Type B pancreatic cell (in vitro differentiated cells): ENCODE measurements at places on chromosomes 6 and 20. TPM values are rescaled to one million over a fixed set of nuclear protein-coding genes. Genes with fewer than 3 reads are reported as not detected.

DNA sequence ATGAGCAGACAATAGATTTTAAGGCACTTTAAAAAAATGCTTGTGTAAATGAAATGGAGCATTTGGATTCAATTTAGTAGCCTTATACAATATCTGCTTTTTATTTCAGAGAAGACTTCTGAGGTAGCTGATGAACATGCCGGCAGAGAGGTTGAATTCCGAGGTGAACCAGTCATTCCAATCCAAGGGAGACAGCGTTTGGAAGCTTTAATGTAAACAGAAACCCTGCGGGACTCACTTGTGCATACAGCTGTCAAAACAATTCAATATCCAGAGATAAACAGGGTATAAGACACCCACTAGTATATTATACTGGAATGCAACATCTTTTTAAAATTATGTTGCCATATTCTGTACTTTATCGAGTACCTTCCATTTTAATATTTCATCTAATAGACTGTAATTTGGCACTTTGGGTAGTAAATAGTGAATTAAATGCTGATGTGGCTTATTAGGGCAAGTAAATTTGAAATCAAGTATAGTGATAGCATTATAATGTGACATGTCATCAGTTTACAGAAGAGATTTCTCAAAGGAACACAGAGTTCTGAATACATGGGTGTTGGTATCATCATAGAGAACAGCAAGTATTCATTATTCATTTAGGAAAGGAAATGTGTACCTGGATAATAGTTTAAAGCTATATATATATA is 347.7 kb downstream of the PRKN start:
- H3K36me3 ChIP-seq = no peaks in the 10 kb centered on the region
- H3K27ac ChIP-seq = no peak overlapping the region
- H3K27me3 ChIP-seq = no peaks in the 10 kb centered on the region
- no peak for DNase-seq
- no peaks in the 10 kb centered on the region for H3K4me1 ChIP-seq

DNA sequence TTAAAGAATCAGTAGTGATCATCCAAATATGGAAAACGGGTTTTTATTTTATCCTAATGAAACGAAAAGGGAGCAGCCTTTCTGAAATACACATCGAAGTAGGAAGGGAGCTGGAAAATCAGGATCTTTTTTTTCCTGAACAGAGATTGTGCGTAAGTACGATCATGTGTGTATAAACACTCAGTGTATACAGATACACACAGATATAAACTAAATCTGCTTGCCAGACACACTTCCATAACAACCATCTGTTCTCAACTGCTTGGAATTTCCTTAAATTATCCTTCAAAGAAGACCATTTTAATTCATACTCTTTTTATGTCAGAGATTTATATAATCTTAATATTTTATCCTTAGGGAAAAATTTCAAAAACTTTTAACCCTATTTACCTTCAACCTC is 110.7 kb downstream of the CHD6 start:
- H3K4me3 ChIP-seq = no peak overlapping the region
- no peak overlapping the region for H3K27ac ChIP-seq
- peaks cover 29% of the 10 kb centered on the region for H3K4me1 ChIP-seq
- DNase-seq = no peak
- no peaks in the 10 kb centered on the region for H3K27me3 ChIP-seq

GRCh38 chr6:134195164-134195906 is 122.6 kb downstream of the SGK1 start:
- H3K36me3 ChIP-seq = peaks cover 3% of the 10 kb centered on the region
- DNase-seq = no peak
- H3K4me3 ChIP-seq = no peak overlapping the region
- no peak overlapping the region for H3K27ac ChIP-seq

GRCh38 chr6:45727819-45728449 is 287.7 kb downstream of the CLIC5 start:
- H3K4me1 ChIP-seq = peaks cover 8% of the 10 kb centered on the region
- no peak overlapping the region for H3K27ac ChIP-seq
- no peak overlapping the region for H3K4me3 ChIP-seq
- peaks cover 11% of the 10 kb centered on the region for H3K27me3 ChIP-seq

DNA sequence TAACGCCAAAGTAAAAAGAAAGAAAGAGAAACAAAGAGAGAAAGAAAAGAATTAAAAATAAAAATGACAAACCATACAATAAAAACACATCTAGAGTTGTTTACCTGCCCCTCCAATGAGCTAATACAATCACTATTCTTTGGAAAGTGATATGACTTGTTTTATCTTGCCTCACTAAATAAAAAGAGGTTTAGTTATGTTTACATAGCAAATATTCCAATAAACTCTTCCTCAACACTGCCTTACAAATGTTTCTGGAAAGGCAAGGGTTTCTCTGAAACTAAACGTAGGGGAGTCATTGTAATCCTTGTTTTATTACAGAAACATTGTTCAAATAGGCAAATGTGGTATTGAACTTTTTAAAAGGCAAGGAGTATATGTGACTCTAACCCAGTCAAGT is 396.2 kb downstream of the EPM2A start:
- peaks cover 3% of the 10 kb centered on the region for H3K4me1 ChIP-seq
- peaks cover 6% of the 10 kb centered on the region for H3K27me3 ChIP-seq
- no peaks in the 10 kb centered on the region for H3K36me3 ChIP-seq
- H3K4me3 ChIP-seq = no peak overlapping the region
- DNase-seq = no peak
- H3K27ac ChIP-seq = no peak overlapping the region

- H3K27me3 ChIP-seq = no peaks in the 10 kb centered on the region
- peaks cover 33% of the 10 kb centered on the region for H3K4me1 ChIP-seq
- no peak overlapping the region for H3K27ac ChIP-seq
- no peak for DNase-seq
- H3K4me3 ChIP-seq = no peak overlapping the region
These were observed 46.0 kb downstream of the PTK7 start for GRCh38 chr6:43122146-43122545.

- peak overlapping the region; percentile 81 for H3K27ac ChIP-seq
- H3K27me3 ChIP-seq = peaks cover 96% of the 10 kb centered on the region
- H3K36me3 ChIP-seq = no peaks in the 10 kb centered on the region
- peaks cover 13% of the 10 kb centered on the region for H3K4me1 ChIP-seq
These were observed 12.4 kb upstream of the ZSCAN9 start for GRCh38 chr6:28212510-28213212.

DNA sequence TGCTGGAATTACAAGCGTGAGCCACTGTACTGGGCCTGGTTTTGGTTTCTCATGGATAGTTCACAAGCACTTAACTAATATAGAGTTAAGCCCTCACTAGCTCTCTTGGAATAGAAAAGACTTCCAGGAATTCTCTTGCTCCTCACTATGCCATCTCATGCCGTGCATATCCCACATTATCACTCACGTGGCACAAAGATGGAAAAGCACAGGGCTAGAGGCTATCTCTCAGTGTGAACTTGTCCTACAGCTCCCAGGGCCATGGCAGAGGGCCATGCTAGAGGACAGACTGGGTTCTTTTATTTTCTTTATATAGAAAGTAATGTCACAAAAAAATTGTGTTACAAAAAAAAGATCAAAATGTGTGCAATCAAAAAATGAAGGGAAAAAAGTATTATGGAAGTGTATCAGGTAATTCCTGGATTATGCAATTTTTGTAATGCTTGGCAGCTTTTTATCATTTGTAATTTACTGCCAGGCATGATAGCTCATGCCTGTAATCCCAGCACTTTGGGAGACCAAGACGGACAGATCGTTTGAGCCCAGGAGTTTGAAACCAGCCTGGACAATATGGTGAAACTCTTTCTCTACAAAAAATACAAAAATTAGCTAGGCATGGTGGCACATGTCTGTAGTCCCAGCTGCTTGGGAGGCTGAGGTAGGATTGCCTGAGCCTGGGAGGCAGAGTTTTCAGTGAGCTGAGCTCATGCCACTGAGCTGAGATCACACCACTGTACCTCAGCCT is 6.4 kb upstream of the SLC2A12 start:
- no peak for DNase-seq
- no peaks in the 10 kb centered on the region for H3K36me3 ChIP-seq
- H3K27ac ChIP-seq = no peak overlapping the region
- no peaks in the 10 kb centered on the region for H3K27me3 ChIP-seq
- peaks cover 31% of the 10 kb centered on the region for H3K4me1 ChIP-seq

DNA sequence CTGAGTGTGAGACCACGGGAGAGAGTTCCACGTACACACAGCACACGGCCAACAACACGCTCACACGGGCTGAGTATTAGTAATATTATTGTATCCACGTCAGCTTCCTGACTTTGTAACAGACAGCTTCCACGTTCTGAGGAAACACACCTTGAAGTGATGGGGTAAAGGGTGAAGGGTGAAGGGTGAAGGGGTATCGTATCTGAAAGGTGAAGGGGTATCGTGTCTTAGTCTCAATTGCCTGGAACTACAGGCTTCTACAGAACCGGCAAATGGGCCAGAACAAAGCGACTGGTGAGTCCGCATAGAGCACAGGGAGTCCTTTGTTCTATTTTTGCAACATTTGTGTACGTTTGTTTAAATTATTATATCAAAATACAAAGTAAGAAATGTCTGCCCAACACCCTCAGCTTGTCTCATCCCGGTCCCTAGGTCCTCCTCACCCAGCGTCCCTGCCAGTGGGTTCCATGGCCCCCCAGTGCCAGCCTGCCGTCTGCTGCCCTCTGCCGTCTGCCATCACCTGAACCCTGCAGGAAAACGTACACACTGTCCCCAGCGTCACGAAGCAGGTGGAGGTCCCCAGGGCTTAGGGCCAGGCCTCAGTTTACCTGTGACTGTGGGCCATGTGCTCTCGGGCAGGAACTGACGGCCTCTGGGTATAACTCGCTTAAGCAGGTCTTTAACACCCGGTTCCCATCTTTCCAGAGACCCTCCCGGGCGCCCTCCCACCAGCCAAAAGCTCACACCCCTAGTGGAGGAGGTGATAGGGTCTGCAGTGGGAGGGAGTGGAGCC is 4.4 kb upstream of the HELZ2 start:
- no peaks in the 10 kb centered on the region for H3K36me3 ChIP-seq
- H3K27ac ChIP-seq = no peak overlapping the region
- H3K4me1 ChIP-seq = peaks cover 12% of the 10 kb centered on the region
- H3K27me3 ChIP-seq = peaks cover 7% of the 10 kb centered on the region
- no peak overlapping the region for H3K4me3 ChIP-seq
- no peak for DNase-seq

DNA sequence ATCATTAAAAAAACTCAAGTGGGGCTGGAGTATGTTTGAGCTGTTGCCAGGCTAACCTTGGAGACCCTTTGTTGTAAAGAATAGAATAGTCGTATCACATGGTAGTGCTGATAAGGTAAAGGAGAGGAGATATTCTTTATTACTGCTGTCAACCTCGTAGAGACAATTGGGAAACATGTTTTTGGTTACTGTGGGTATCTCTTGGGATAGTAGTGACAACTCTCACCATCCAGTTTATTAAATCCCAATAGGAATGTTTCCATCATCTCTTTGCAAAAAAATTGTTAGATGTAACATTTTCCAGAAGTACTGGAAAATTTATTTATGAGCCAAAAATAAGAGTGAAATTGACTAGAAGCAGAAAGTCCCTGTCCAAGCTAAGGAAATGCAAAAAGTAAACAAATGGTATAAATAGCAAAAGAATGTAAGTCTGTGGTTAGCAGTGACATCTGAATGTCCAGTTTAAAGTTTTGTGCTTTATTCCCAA is 829.3 kb upstream of the CITED2 start:
- no peaks in the 10 kb centered on the region for H3K36me3 ChIP-seq
- H3K27ac ChIP-seq = no peak overlapping the region
- H3K27me3 ChIP-seq = no peaks in the 10 kb centered on the region
- no peak for DNase-seq

DNA sequence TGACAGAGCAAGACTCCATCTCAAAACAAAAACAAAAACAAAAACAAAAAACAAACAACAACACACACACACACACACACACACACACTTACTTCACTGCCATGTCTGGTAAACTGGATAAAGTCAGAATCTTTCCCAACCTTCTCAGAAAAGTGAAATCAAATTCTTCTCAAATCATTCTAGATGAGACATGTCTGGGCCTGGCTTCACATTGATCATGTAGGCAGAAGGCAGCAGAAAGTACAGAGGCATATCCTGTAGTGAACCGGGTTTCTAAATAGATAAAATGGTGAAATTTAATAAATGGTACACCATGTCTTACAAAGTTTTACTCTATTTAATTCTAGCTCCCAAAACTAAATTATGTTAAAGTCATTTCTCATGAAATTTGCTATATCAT is 14.9 kb upstream of the MRS2 start:
- DNase-seq = no peak
- no peaks in the 10 kb centered on the region for H3K36me3 ChIP-seq
- H3K27ac ChIP-seq = no peak overlapping the region
- no peaks in the 10 kb centered on the region for H3K27me3 ChIP-seq
- H3K4me1 ChIP-seq = peaks cover 9% of the 10 kb centered on the region
- H3K4me3 ChIP-seq = no peak overlapping the region

DNA sequence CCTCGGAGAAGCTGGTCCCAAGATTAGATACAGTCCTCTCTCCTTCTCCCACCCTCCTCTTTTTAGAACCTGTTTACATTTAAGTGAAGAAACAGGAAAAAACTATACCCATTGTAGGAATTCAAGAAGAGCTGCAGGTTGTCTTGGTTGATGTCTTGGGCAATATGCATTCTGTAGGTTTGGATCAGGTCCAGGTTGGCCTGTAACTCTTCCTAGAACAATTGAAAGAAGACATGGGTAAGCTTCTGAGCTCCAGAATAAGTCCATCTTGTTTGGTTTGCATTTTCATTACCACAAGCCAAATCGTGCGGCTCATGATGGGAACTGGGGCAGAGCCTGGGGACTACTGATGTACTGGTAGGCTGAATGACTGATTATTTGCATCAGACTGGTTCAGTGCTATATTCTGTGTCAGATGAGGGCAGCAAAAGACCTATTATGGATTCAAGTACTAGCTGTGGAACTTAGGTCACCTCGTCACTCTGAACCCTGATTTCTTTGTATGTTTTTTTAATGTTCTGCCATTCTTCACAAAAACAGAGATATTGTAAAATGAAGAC is 20.3 kb upstream of the SLA2 start:
- H3K4me3 ChIP-seq = no peak overlapping the region
- no peak overlapping the region for H3K27ac ChIP-seq
- no peaks in the 10 kb centered on the region for H3K4me1 ChIP-seq
- DNase-seq = no peak
- no peaks in the 10 kb centered on the region for H3K36me3 ChIP-seq

DNA sequence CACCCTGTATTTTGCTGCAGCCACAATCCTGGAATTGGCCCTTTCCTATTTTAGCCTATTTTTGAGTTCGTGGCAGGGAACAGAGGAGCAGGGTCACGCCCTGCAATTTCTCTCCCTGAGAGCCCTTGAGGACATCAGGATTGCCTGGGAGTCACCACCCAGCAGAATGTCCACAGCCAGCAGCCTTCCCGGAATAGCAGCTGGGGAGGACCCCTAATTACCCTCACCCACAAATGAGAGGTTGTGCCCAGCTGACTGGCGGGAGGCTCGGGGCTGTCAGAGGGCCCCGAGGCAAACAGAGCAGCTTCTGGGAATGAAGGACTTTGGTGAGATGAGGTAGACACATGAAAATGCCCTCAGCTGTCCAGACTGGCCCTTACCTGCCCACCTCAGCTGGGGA is 165.1 kb downstream of the PREX1 start:
- H3K36me3 ChIP-seq = peaks cover 7% of the 10 kb centered on the region
- DNase-seq = no peak
- peaks cover 2% of the 10 kb centered on the region for H3K4me1 ChIP-seq
- H3K27me3 ChIP-seq = peaks cover 2% of the 10 kb centered on the region

Gene GGT7
- 34.3 and 62.7 TPM in 2 replicates for total RNA-seq

Gene CCNC
- 52.0 and 61.2 TPM in 2 replicates for total RNA-seq

Gene ZNF165
- total RNA-seq = 4.3 and 8.4 TPM in 2 replicates

Gene MTFR2
- total RNA-seq = 2.5 and 3.9 TPM in 2 replicates

Gene CGA
- 0.43 and 30.3 TPM in 2 replicates for total RNA-seq

Gene FHL5
- total RNA-seq = 0.14 and 0.41 TPM in 2 replicates

Gene MYLK2
- 0.21 and 0.77 TPM in 2 replicates for total RNA-seq
